ENCODE measurements at places on chromosomes 5 and 9. TPM values are rescaled to one million over a fixed set of nuclear protein-coding genes. Genes with fewer than 3 reads are reported as not detected.
A peak's percentile ranks its signal among the peaks of the same experiment; 100 is the strongest.

DNA sequence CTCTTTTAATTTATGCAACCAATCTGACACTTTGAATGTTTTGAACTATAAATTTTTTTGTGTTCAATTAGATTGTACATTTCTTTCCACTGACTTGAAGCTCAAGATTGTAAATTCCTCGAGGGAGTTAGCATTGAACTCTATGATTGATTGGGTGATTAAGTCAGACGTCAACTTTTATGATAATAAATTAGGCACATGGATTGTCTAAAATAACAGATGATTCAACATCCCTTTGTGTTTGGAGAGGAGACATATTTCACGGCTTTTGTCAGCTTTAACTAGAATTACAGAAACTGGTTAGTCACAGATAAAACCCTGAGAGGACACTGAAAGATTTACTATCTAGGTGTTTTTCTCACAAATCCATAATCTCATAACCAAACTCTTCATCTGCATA lies 32.7 kb upstream of the TXNDC8 start:
- no peaks in the 10 kb centered on the region for H3K36me3 ChIP-seq
- H3K4me3 ChIP-seq: no peak overlapping the region
- H3K27ac ChIP-seq: no peak overlapping the region
- peaks cover 3% of the 10 kb centered on the region for H3K27me3 ChIP-seq

GRCh38 chr9:37229882-37230482 lies 109.6 kb downstream of the ZCCHC7 start:
- peaks cover 4% of the 10 kb centered on the region for H3K4me1 ChIP-seq
- no peak for DNase-seq
- H3K27ac ChIP-seq: no peak overlapping the region
- H3K27me3 ChIP-seq: no peaks in the 10 kb centered on the region
- H3K36me3 ChIP-seq: no peaks in the 10 kb centered on the region

DNA sequence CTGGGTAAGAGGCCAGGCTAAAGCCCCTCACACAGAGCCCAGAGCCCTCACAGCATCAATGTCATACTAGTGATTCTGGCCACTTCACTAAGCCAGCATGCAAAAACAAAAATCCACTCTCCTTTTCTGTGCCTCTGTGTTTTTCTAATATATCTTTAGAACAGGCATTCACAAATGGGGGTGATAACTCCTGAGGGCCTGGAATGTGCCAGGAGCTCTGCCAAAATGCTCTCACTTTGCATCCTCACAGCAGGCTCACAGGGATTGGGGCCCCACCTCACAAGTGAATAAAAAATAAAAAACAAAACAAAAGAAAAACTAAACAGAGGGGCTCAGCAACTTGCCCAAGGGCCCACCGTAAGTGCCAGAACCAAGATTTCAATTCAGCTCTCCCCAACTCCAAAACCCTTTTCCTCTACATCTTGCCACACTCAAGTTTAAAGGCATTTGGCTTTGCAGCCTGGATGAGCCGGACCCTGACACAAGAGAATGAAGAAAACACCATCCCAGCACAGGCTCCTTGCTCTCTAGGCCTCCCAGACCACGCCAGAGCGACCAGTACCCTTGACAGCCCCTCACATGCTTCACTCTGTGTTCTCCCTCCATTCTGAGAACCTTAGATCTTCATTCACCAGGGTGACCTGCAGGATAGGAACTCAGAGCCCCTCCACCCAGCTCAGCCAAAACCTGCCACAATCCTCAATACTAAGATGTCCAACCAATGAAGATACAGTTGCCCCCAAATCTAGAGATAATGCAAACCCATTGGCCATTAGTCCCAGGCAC lies 51.3 kb downstream of the SAXO1 start:
- no peaks in the 10 kb centered on the region for H3K27me3 ChIP-seq
- H3K4me1 ChIP-seq: no peaks in the 10 kb centered on the region
- H3K27ac ChIP-seq: no peak overlapping the region
- no peaks in the 10 kb centered on the region for H3K36me3 ChIP-seq

FIBCD1 gene
- not detected for polyA plus RNA-seq

- no peak overlapping the region for H3K4me3 ChIP-seq
- no peaks in the 10 kb centered on the region for H3K27me3 ChIP-seq
- H3K36me3 ChIP-seq: no peaks in the 10 kb centered on the region
Measured at GRCh38 chr9:133615186-133615585, 6.0 kb upstream of the FAM163B start.

DNA sequence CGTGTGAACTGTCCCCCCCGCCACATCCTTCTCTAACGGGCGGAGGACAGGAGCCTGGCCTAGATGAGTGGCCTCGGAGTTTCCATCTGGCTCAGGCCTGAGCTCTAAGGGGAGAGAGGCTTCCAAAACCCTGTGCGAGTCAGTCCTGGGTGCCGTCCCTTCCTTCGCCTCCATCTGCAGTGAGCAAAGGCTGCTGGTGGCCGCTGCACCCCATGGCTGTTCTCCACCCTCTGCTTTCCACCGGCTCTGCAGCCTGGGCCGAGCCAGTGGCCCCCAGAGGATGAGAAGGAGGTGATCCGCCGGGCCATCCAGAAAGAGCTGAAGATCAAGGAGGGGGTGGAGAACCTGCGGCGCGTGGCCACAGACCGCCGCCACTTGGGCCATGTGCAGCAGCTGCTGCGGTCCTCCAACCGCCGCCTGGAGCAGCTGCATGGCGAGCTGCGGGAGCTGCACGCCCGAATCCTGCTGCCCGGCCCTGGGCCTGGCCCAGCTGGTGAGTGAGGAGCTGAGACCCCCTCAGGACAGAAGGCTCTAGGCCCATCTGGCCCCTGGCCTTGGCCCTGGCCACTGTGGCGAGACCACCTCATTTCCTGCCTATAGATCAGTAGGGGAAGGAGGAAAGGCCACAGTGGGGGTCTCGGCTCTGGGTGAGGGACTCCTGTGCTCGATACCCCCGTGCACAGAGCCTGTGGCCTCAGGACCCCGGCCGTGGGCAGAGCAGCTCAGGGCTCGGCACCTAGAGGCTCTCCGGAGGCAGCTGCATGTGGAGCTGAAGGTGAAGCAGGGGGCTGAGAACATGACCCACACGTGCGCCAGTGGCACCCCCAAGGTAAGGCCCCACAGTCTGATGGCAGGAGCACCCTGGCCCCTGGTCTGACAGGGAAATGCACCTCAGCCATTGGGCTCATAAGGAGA lies 3.0 kb downstream of the PKN3 start:
- peaks cover 20% of the 10 kb centered on the region for H3K4me1 ChIP-seq
- H3K27ac ChIP-seq: no peak overlapping the region
- H3K4me3 ChIP-seq: no peak overlapping the region
- H3K27me3 ChIP-seq: no peaks in the 10 kb centered on the region
- H3K36me3 ChIP-seq: no peaks in the 10 kb centered on the region
- DNase-seq: no peak

DNA sequence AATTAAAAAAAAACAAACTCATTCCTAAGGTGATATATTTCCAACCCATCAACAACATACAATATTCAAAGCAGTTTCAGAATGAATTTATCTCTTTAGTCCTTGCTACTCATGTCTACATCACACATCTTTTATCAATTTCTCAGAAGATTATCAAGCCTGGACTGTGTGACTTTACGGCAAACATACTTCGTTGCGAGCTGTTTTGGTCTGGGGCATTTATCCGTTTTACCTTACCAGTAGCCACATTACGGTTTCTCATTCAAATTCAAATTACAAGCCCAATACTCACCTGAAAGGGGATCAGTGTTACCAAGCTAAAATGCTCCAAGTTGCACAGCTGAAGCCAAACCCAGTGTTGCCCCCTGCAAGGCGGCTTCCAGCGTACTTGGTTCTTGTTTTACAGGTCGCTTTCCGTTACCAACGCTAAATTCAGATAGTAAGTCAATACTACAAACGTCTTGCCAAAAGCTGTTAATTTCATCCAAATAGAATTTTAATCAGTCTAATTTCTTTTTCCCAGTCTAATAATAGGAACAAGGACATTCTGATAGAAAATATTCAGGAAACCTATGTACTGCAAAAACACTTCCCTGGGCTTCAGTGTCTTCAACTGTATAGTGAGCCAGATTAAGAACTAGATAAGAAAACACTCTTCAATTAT lies 1.8 kb downstream of the HNRNPH1 start:
- H3K4me3 ChIP-seq: peak overlapping the region; percentile 94
- H3K4me1 ChIP-seq: peaks cover 58% of the 10 kb centered on the region
- peak; percentile 17 for DNase-seq

UAP1L1 gene
- 2.1 TPM for polyA plus RNA-seq

CBY3 gene
- 0.70 TPM for polyA plus RNA-seq

LCN15 gene
- polyA plus RNA-seq: not detected

GRCh38 chr9:124110307-124110915 lies 98.8 kb downstream of the LHX2 start:
- no peaks in the 10 kb centered on the region for H3K4me1 ChIP-seq
- H3K27ac ChIP-seq: no peak overlapping the region
- H3K4me3 ChIP-seq: no peak overlapping the region

- H3K36me3 ChIP-seq: no peaks in the 10 kb centered on the region
- H3K4me3 ChIP-seq: no peak overlapping the region
- H3K27ac ChIP-seq: no peak overlapping the region
Measured at GRCh38 chr9:18317896-18318295, 156.1 kb upstream of the ADAMTSL1 start.

SPATA31A3 gene
- polyA plus RNA-seq: not detected

- DNase-seq: no peak
- no peak overlapping the region for H3K27ac ChIP-seq
- no peaks in the 10 kb centered on the region for H3K36me3 ChIP-seq
- no peaks in the 10 kb centered on the region for H3K4me1 ChIP-seq
Measured at GRCh38 chr5:147084702-147085101, 150.1 kb upstream of the STK32A start.

- no peaks in the 10 kb centered on the region for H3K4me1 ChIP-seq
- H3K4me3 ChIP-seq: no peak overlapping the region
- H3K27ac ChIP-seq: no peak overlapping the region
- H3K27me3 ChIP-seq: no peaks in the 10 kb centered on the region
- DNase-seq: no peak
Measured at GRCh38 chr9:95581900-95582299, 65.1 kb upstream of the PTCH1 start.

PCDHGA9 gene
- polyA plus RNA-seq: not detected

DNA sequence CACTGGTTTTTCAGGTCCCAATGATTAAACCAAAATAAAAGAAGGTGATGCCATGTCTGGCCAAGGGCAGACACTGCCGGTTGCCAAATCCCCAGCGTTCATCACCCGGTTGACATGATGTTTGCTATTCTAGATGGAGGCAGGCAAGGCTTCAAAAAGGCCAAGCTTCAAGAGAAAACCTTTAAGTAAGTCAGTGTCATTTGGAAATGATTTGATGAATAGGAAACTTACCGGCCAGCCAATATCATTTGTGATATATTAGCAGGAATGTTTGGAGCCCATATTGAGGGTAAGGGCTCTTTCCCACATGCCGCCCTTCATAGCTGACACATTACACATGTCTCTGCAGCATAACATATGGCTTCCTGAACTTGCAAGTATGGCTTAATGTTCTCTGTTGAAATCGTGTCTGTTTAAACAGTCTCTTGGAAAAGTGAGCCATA lies 89.5 kb upstream of the TTC23L start:
- H3K27me3 ChIP-seq: no peaks in the 10 kb centered on the region
- no peak overlapping the region for H3K27ac ChIP-seq
- H3K4me3 ChIP-seq: no peak overlapping the region
- no peaks in the 10 kb centered on the region for H3K4me1 ChIP-seq
- DNase-seq: no peak
- no peaks in the 10 kb centered on the region for H3K36me3 ChIP-seq

GRCh38 chr5:31639481-31640411 lies 815 bp downstream of the PDZD2 start:
- no peak overlapping the region for H3K4me3 ChIP-seq
- H3K27me3 ChIP-seq: peaks cover 7% of the 10 kb centered on the region
- H3K27ac ChIP-seq: no peak overlapping the region
- H3K4me1 ChIP-seq: peaks cover 5% of the 10 kb centered on the region
- no peaks in the 10 kb centered on the region for H3K36me3 ChIP-seq

MACIR gene
- 4.8 TPM for polyA plus RNA-seq

GGTA1 gene
- polyA plus RNA-seq: not detected

- no peaks in the 10 kb centered on the region for H3K27me3 ChIP-seq
- no peaks in the 10 kb centered on the region for H3K4me1 ChIP-seq
- H3K4me3 ChIP-seq: no peak overlapping the region
Measured at GRCh38 chr9:130973686-130974281, 34.7 kb upstream of the FIBCD1 start.

DNA sequence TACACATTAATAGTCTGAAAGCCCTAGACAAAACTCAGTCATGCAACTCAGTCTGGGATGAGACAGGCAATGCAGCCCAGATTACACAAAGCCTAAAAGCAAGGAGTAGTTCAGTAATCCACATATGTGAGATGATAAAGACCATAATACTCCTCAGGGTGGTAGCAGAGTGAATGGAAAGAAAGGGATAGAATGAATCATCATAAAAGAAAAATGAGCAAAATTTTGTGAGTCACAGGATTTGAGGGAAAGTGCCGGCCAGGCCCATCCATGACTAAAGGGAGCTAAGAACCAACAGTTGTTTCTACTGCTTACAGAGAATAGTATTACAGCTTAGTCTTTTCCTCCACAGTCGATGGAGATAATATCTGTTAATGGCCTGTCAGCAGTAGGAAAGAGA lies 90.0 kb upstream of the POU5F2 start:
- no peak overlapping the region for H3K27ac ChIP-seq
- H3K36me3 ChIP-seq: peaks cover 8% of the 10 kb centered on the region
- no peaks in the 10 kb centered on the region for H3K4me1 ChIP-seq
- H3K4me3 ChIP-seq: no peak overlapping the region

EQTN gene
- polyA plus RNA-seq: not detected

UGT3A1 gene
- not detected for polyA plus RNA-seq

IFNA4 gene
- not detected for polyA plus RNA-seq

CDC20B gene
- not detected for polyA plus RNA-seq

DNA sequence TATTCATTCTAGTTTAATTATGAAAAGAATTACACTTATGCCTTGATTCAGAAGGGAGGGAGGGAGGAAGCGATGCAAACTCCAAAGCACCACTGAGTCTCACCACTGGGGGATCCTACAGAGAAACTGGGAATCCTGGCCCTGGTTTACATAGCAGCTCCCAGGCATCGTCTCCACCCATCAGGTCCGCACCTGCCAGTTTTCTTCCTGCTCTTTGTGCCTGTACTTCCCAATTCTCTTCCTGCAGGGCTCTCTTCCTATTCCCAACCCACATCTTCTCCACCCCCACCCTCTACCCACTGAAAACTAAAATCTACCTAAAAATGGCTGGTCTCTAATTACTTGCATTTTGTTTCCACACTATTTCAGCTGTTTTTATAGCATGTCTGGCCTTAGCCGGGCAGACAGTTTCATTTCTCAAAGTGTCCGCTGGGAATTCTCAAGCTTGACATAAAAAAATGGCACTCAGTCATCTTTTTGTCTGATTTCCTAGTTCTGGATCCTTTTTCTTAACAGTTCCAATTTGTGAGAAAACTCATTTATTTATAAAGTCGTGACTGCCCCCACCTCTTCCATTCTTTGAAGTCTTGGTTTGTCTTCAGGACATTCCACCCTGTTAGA lies 1.6 kb upstream of the TNIP1 start:
- peak overlapping the region; percentile 98 for H3K27ac ChIP-seq
- H3K36me3 ChIP-seq: no peaks in the 10 kb centered on the region
- H3K4me1 ChIP-seq: peaks cover 89% of the 10 kb centered on the region
- H3K4me3 ChIP-seq: peak overlapping the region; percentile 96
- no peaks in the 10 kb centered on the region for H3K27me3 ChIP-seq
